ENCODE measurements at places on chromosomes 6 and 20.

DNA sequence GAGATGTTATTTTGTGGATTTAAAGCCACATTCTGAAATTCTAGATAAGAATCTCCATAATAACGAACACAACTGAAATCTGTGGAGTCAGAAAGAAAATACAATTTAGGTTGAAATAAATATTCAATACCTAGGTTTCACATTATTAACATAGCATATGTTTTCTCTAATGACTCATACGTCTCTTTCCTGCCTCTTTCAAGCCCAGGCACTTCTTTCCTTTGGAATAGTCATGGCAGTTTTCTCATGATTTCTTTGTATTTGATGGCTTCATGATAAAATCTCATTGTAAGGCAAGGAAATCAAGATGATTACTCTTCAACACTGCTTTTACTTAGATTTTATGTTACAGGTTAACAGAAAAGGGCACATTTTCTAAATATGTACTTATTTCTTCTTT is 803.7 kb downstream of the PHF3 start:
- DNase-seq, result no peak

GRCh38 chr6:7145885-7146828 is 38.4 kb downstream of the RREB1 start:
- DNase-seq, result no peak

DNA sequence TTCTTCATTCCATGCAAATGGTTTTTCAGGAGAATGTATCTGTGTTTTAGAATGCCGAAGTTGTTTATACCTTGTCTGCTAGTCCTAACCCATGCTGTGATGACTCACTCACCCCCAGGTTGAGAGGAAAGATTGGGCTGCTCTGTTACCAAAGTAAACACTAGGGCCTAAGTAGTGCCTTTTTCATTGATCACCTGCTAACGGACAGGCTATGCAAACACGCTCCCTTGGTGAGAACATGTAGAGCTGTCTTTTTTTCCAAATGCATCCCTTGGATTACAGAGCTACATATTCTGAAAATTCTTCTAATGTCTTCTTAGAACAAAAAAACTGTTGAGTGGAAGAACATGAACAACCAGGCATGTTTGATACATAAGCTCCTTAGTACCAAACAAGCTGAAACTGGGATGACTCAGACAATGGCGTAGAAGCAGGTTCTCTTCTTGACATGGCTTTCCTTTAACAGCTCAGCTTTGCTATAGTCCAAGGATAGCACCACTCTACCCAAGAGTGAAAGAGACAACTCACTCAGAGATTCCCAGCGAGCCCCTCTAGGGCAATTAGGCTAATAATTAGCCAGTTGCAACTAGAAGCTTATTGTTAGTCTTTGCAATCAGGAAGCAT is 20.5 kb downstream of the PERP start:
- DNase-seq, result peak; percentile 91

GRCh38 chr6:13398421-13398994 is 70.2 kb upstream of the TBC1D7 start:
- no peak for DNase-seq
